Karpas-422 (cell line): ENCODE measurements at places on chromosomes 6 and 20.
A peak's percentile ranks its signal among the peaks of the same experiment; 100 is the strongest.

DNA sequence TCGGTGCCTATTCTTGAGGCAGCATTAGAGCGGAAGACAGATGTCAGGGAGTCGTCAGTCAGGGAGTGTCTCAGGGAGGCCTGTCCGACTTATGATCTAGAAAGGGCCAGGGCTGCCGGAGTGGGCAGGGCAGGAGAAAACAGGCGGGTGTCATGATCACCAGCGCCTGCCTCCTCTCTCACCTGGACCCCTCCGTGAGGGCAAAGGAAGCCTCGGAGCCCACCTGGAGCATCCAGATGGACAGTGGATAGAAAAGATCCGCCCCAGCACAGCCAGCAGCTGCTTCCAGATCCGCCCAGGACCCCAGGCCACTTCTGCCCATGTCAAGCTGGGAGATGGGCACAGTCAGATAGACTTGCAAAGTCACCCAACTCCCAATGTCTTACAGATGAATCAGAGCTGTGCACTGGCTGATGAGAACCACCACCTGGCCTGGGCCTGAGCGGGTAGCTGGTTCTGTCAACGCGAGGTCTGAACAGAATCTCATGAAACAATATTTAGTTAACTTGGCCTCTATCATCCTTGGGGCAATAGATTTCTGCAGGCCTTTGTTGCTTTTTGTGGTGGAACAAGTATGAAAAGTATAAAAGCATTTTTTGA lies 22.2 kb downstream of the PSMG4 start:
- DNase-seq = no peak

- peak; percentile 70 for DNase-seq
These were observed 7.2 kb downstream of the HLA-G start for GRCh38 chr6:29834564-29835436.

- DNase-seq = no peak
These were observed 55.0 kb upstream of the PLCB1 start for GRCh38 chr20:8077137-8077466.

GRCh38 chr20:16246870-16247269 lies 326.4 kb downstream of the KIF16B start:
- peak; percentile 69 for DNase-seq

DNA sequence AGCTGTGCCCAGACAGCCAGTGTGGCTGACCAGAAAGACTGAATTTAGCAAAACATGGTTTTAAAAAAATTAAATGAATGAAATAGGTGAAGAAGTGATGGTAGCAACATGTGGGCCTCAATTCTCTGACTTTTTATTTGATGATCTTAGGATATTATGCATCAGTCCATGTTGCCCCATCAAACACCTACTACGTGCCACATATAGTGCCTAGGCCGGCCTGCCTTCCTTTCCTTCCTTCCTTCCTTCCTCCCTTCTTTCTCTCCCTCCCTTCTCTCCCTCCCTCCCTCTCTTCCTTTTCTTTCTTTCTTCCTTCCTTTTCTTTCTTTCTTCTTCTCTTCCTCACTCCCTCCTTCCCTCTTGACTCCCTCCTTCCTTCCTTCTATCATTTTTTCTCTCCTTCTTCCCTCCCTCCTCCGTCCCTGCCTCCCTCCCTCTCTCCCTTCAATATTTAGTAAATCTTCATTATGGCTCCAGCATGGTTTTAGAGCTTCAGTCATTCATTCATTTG lies 209.8 kb downstream of the TSHZ2 start:
- DNase-seq = no peak

DNA sequence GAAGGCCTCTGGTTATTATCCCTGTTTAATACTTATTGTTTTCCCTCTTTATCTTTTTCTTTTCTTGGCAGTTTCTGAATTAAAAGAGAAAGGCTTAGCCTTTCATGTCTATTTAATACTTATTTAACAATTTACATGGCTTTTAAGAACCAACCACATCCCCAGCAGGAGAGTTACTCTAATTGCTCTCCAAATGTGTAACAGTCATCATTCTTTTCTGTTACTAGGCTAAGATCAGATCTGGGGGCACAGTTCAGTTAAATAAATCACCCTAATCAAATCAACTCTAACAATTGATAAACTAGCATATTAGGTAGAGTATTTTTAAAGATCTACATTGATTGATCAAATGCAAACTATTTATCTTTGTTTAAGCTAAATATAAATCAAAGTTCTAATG lies 54.1 kb upstream of the NT5E start:
- DNase-seq = no peak

DNA sequence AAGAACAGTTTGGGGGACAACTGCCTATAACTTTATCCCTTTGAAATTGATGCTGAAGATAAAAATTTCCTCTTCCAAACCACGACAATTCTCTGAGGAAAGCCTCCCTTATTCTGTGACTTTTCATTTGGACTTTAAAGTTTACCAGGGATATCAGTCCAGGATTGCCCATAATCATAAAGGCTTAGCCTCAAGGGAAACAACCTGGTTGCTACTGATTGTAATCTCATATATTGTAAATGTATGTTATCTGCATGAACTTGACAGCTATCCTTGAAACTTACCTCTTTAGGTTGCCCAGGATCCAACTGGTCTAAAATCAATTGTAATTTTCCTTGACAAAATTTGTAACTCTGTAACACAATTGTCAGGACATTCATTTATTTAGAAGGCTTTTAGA lies 23.8 kb downstream of the TBC1D32 start:
- DNase-seq = no peak

GRCh38 chr6:55293116-55293515 lies 34.2 kb upstream of the GFRAL start:
- DNase-seq = peak; percentile 61

DNA sequence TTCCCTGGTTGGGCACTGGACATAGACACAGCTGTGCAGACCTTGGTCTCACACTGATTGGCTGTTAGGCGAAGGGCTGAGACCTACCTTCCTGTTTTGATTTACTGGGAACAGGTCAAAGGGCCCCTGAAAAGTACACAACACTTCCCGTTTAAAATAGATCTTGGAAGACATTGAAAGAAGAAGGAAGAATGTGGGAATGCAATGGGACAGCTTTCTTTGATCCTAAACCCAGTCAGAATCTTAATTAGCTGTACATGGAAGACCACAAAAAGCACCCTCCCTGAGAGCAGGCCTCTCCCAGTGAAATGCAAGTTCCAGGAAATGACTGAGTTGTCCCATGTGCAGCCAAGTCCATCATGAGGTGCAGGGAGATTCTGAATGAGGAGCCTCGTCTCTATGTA lies 83.6 kb upstream of the EXOC2 start:
- no peak for DNase-seq

DNA sequence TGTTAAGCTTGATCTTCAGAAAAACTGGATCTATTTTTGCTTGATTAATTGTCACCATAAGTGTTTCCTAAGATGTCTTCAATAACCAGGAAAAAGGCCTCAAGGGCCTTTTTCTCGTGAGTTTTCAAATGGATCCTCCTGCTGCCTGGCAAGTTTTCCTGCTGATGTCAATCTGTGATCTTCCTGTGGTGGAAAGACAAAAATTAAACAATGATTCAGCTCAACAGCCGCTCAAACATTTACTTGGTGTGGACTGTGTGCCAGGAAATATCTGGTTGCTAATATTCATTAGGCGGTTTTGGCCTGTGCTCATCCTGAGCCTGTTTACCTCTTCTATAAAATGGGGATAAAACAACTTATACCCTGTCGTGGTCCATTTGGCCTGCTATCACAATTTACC lies 35.4 kb upstream of the SSTR4 start:
- DNase-seq = no peak

DNA sequence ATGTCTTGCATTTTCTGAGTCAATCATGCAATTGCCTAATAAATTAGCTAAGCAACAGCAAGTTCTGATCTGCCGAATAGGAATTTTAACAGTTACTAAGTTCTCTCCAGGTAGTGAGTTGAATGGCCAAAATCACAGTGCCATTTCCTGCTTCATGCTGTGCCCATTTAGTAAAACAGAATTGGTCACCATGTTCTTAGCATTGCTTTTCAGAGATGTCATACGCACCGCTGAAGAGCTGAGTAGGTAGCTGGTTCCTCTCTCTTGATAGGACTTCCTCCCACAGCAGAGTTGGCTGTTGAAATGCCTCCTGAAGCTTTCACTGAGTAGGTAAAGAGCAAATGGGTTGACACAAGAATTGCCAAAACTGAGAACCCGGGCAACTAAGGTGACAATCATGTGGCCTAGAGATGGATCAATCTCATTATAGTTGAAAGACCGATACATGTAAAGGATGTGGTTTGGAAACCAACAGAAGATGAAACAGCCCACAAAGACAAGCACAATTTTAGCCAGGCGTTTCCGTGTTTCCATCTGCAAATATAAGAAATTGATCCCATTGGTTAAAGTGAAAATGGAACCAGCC lies 57.1 kb upstream of the GJE1 start:
- DNase-seq = no peak

- no peak for DNase-seq
These were observed 96.6 kb upstream of the SUPT3H start for GRCh38 chr6:45474376-45474775.

DNA sequence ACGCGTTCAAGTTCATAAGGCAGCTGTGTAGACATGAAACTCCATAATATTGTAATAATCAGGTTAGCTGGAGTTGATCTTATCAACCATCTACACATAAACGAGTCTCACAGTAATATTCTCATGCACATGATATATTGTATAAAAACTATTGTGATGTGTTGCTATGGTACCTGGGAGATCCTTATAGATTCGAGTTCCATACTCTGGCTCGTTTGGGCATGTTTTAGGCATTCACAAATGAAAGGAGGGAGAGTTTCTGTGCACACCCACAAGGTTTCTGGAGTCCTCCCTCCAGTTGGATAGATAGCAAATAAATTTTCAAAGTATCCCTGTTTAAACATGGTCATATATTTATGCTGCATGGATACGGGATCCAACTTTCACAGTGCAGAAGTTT lies 567.5 kb upstream of the SLC35B3 start:
- no peak for DNase-seq

DNA sequence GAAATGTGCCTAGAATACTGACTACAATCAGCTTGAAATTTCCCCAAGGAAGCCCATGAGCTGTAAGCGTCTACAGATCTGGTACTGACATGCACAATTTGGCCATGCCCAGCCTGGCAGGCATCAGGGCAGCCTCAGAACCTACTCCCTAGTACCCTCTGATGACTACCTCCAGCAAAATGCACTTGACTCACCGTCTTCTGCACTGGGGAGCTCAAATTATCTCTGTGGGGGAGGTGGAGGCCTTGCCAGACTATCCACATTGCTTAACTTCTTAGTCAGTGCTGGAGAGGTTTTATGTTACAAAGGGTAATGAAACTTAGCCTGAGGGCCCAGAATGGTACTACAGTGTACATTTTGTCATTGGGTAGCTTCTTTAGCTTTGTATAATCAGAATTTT lies 126.0 kb upstream of the ADGRF1 start:
- no peak for DNase-seq

- DNase-seq = no peak
These were observed 290.2 kb downstream of the SOX4 start for GRCh38 chr6:21883595-21884328.

DNA sequence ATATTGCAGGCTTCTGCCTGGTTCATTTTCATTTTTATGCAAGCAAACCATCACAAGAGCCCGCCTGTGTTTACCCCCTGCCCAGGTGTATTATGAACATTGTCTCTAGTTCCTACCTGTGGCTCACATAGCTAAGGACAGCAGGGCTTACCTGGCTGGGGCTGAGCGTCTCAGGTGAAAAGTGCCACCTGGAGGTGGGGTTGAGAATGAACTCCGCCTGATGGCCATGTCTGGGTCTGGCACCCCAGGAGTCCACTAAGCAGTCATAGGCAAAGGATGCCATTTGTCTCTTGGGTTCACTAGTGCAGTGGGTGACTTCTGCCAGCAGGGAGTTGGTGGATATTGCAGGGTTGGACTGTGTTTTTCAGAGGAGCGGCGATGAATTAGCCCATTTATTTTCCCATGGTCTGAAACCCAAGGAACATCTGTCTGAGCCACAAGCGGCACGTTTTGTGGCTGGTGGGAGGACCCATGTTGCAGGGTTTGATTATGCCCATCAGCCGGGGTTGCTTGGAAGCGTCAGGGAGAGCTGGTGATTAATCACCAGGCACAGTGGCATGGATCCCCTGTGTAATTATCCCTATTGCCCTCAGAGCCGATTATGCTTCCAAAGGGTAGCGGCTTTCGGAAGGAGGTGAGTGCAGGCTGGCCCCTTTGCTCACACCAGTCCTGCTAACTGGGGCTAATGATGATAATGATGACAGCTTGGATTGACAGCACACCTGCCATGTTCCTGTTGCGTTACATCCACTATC lies 92.1 kb downstream of the CDH26 start:
- peak; percentile 58 for DNase-seq

DNA sequence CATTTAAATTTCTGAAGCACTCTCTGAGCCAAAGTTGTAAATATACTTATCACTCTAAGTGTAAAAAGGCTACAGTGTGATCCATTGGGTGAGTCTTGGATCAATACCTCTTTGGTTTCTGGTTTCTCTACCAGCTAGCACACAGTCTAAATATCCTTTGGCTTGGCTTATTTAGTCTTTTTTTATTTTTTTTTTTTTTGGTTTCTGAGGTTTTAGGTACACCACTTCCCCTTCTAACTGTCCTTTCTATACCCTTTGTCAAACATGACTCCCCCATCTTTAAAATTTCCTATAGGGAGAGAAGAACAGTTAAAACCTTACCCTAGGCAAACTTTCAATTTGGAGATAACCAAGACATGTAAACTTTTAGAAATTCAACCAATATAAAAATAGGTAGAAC lies 379.0 kb downstream of the PHF3 start:
- no peak for DNase-seq

DNA sequence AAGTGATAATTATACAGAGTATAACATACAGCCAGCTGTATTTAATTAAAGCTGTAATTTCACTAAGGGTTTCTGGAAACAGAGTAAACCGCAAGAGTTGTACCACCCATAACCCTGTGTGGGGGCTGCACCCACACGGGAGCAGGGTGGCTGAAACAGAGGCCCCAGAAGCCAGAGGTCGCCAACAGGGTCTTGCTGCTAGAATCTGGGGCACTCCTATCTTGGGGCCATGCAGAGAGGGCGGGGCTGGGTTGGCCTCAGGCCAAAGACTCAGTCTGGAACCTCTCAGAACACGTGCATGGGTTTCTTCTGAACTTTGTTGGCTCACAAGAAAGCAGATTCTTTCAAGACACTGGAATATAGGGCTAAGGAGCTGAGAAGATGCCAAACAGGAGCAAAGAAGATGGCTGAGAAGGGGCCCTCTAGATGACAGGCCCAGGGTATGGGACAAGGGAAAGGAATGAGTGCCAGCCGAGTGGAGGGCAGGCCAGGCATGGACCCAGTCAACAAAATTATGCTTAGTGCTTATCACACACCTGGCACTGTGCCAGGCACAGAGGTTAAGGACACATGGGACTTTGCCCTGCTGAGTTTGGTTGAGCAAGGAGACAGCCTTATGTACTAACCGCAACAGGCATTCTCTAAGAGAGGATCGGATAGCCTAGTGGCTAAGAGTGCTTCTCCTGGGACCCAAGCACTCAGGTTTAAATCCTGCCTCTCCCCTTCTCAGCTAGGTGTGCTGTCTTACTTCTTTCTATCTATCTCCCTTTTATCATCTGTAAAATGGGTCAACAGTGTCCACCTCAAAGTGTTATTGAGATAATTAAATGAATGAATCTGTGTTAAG lies 96.6 kb upstream of the FOXP4 start:
- no peak for DNase-seq

GRCh38 chr20:1038205-1038604 lies 36.1 kb upstream of the RSPO4 start:
- DNase-seq = no peak
